Fibroblast of skin of left quadriceps (primary cell): ENCODE measurements at places on chromosomes 5 and 9.
A peak's percentile ranks its signal among the peaks of the same experiment; 100 is the strongest.

GRCh38 chr9:118896324-118897000 is 472.8 kb downstream of the BRINP1 start:
- DNase-seq = no peak

- DNase-seq = no peak
Measured at GRCh38 chr5:136103118-136103517, 29.5 kb upstream of the SMAD5 start.

- no peak for DNase-seq
Measured at GRCh38 chr5:155259648-155260047, 246.1 kb downstream of the KIF4B start.

- DNase-seq = peak; percentile 81
Measured at GRCh38 chr9:86660146-86660943, 287.0 kb downstream of the GAS1 start.

GRCh38 chr9:114001794-114002261 is 76.3 kb downstream of the AMBP start:
- no peak for DNase-seq

GRCh38 chr5:147935032-147935431 is 28.7 kb upstream of the C5orf46 start:
- peak; percentile 7 for DNase-seq

DNA sequence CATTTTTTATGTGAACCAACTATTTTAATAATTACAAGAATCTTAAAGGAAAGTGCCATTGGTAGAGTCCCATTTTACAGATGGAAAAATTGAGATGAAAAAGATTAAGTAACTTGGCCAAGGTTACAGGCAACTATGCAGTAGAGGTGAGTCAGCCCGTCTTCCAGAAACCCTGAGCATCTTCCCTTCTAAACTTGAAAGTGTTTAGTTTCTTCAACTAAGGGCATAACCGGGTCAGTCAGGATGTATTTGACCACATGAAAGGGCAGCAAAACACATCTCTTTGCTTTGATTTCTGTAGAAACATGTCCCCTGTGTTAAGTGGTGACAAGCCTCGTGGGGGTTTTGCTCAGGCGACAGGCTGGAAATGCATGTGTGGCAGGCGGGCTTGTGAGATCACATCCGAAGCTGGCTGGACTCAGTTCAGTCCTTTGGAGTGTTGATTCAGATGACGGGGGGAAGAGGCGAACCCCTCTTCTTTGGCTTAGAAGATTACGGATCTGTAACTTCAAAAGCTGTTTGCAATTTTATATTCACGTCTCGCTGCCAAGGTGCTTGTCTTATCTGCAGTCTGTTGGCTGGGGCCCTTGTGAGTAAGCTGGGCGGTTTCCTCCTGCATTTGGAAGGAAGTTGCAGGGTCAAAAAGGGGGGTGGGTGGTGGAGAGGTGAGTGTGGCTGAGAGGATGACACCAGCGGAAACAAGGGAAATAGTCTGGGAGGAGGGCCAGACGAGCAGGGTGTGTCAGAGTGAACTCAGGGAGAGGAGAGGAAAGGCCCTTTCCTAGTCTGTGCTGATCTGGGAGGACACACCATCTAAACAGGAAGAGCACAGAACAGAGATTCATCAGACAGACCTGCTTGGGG is 78.9 kb upstream of the RPS23 start:
- peak; percentile 67 for DNase-seq

- DNase-seq = no peak
Measured at GRCh38 chr5:170173647-170174046, 59.1 kb upstream of the C5orf58 start.

DNA sequence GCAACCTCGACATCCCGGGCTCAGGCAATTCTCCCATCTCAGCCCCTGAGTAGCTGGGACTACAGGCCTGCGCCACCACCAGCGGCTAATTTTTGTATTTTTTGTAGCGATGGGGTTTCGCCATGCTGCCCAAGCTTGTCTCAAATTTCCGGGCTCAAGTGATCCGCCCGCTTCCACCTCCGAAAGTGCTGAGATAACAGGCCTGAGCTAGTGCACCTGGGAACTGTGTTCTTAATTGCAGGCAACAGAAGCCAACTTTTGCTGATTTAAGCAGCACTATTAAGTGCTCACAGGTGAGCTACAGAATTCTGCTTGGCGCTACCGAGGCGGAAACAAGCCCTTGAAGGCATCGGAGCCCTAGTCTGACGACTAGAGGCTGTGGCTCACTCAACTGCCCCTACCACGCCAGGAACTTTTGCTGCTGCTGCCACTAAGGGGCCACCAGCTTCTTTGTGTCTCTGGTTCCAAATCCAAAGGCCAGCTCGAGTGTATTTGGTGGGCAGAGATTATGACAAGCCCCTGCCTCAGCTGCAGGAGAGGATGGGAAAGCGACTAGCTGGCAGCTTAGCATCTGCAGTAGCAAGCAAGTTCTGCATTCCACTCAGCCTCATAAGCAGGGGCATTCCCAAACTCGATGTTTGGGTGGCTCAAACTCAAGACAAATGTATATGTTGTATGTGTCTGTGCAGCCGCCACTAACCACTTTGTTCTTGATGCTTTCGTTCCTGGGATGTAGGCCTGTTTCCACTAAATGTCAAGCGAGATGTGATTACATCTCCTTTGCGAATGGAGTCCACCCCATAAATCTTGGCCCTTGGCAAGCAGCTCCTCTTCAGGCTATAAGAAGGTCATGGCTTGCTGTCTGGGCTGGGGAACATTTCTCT is 10.6 kb upstream of the HMCN2 start:
- DNase-seq = no peak

GRCh38 chr9:108668938-108669335 is 186.8 kb downstream of the ACTL7B start:
- no peak for DNase-seq

- no peak for DNase-seq
Measured at GRCh38 chr9:113719919-113720318, 156.2 kb upstream of the ZNF618 start.

- DNase-seq = no peak
Measured at GRCh38 chr9:112112941-112113681, 62.0 kb downstream of the SUSD1 start.

GRCh38 chr5:157866536-157866935 is 7.6 kb upstream of the CLINT1 start:
- DNase-seq = no peak

- DNase-seq = no peak
Measured at GRCh38 chr5:108361771-108362170, 20.1 kb downstream of the FBXL17 start.

GRCh38 chr5:79544131-79544530 is 30.2 kb upstream of the HOMER1 start:
- DNase-seq = no peak

GRCh38 chr5:107674655-107675054 is 3.9 kb upstream of the EFNA5 start:
- DNase-seq = no peak

DNA sequence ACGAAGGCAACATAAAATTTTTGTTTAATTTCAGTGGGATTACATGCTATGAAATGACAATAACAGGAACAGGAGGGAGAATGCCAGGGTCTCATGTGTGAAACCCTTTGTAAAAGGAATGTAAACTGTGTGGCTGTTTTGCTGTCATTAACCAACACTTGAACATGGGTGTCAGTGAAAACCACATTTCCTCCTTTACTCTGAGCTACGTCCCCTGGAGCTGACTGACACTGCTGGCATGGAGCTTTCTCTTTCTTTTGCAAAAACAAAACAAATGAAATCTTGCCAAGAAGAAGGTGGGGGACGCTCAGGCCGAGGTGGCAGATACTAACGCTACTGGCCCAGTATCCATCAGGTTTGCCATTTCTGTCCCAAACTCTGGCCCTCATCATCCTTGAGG is 121.4 kb downstream of the DMRT2 start:
- no peak for DNase-seq

DNA sequence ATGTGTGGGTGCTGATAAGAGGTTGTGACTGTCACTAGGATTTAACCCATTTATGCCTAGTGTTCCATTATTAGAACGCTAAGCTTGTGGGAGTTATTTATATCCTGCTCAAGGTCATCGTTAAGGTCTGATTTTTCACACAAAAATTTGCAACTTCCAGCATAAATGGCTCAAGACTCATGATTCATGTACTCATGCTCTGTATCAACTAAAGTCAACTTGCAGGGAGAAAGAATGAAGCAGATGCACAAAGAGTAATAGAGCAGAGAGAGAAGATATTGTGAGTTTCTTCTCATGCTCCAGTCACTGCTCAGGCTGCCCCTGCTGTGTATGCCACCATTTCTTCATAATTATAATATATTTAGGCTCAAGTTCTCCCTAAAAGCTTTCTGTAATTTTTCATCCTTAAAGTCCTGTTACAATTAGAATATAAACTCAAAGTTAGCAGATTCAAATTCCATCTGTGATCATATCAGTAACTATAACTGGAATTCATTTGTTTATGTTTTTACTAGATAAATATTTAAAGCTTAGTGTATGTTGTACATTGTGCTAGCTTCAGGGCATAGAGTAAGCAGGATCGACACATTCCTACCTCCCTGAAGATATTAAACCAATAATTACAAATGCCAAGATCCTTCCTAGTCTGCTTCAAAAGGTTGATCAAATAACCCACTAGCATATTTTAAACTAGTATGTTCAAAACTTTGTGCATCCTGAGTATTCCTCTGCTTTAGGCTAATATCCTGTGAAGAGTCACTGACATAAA is 136.7 kb downstream of the NUDT12 start:
- no peak for DNase-seq

GRCh38 chr5:36366883-36367282 is 65.2 kb upstream of the RANBP3L start:
- DNase-seq = no peak

GRCh38 chr5:59133764-59134261 is 550.9 kb downstream of the RAB3C start:
- peak; percentile 93 for DNase-seq

DNA sequence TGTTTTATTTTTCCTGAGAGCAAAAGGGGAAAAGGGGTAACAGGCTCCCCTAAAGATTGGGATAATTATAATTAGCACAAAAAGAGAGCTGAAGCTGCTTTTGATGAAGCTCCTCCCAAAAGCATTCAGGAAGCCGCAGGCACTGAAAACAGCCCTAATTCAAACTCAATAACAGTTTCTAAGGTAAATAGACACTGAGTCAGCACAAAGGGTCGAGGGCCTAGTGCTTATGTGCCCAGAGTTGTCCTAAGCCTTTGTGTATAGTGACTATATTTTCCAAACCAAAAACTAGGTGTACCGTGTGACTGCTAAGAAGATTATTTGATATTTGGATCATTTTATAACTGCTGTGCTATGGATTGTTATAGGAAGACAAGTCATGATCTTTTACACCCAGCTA is 67.7 kb downstream of the HMHB1 start:
- DNase-seq = no peak

GRCh38 chr5:9774472-9775079 is 144.4 kb upstream of the TAS2R1 start:
- peak; percentile 80 for DNase-seq

GRCh38 chr9:129482521-129483414 is 138.1 kb downstream of the C9orf50 start:
- DNase-seq = peak; percentile 92
